ENCODE measurements at places on chromosomes 3 and 15. TPM values are rescaled to one million over a fixed set of nuclear protein-coding genes. Genes with fewer than 3 reads are reported as not detected.

P2RY1 gene
- 3.3 TPM for total RNA-seq

DNA sequence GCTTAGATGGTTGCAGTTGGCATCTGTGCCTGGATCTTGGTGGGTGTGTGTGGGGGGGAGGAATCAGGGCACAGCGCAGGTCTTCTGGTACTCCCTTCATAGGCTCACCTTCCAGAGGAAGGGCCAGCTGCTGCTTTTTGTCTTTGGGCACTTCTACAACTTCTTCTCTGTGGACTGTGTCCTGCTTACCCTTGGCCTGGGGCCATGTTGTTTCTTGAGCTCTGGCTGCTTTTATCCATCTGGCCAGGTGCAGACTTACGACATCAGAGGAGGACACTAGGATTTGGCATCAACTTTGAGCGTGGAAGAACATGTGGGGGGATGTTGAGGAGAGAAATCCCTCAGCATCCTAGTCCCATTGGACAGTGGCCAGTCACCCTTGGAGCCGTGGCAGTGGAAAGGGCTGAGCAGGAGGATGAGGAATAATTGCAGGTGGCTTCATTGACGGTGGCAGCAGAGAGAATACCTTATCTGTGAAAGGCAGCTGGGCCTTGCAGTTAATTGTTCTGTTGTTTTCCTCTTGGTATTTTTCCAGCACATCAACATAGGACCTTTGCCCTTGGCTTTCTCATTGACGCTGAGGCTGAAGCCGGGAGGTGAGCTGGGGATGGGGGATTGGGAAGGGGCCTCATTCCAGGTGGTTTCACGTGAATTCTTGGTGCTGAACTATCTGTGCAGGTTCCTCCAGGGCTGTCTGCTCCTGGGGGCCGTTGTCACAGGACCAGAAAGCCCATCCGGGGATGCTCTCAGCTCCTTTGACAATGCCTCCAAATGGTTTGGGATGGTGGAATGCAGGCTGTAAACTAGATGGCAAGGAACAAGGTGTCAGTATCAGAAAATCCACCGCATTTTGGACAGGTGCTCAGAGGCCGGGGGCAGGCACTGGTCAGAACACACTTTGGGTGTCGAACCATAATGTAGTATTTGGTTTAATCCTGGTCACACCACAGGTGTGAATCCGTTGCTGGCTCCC, 9.7 kb downstream of the EPHB1 start:
- no peak for DNase-seq

DNA sequence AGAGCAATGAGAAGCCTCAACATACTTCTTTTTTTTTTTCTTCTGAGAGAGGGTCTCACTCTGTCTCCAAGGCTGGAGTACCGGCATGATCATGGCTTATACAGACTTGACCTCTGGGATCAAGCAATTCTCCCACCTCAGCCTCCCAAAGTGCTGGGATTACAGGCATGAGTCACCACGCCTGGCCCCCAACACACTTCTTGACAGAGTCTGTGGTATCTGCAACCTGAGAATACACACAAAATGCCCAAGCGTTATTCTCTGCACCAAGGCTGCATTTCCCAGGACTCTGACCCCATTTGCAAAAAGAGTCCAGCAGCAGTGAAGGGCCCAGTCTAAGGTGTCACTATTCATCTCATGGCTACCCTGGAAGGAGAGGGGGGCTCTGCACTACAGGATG, 42.7 kb upstream of the BLM start:
- DNase-seq = no peak

- no peak for DNase-seq
Observed at GRCh38 chr3:183247011-183247589, 6.0 kb upstream of the B3GNT5 start.

GRCh38 chr3:119998166-119998565, 96.1 kb downstream of the GSK3B start:
- no peak for DNase-seq

All from GM12878 (cell line).